CD4-positive, CD25-positive, alpha-beta regulatory T cell (primary cell): ENCODE measurements at places on chromosomes 16 and 17.

DNA sequence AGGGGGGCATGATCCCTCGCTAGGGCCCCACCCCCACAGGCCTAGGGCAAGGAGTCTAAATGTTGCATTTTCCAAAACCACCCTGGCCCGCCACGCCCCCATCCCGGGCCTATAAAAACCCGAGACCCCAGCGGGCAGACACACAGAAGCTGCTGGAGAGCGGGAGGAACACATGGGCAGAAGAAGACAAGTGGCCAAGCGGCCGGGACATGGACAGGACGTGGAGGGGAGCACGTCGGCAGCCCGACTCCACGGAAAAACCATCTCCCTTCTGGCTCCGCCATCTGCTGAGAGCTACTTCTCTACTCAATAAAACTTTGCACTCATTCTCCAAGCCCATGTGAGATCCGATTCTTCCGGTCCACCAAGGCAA, 34.1 kb upstream of the ENPP7 start:
- DNase-seq = no peak

GRCh38 chr17:46199379-46199778, 6.2 kb upstream of the KANSL1 start:
- no peak for DNase-seq

DNA sequence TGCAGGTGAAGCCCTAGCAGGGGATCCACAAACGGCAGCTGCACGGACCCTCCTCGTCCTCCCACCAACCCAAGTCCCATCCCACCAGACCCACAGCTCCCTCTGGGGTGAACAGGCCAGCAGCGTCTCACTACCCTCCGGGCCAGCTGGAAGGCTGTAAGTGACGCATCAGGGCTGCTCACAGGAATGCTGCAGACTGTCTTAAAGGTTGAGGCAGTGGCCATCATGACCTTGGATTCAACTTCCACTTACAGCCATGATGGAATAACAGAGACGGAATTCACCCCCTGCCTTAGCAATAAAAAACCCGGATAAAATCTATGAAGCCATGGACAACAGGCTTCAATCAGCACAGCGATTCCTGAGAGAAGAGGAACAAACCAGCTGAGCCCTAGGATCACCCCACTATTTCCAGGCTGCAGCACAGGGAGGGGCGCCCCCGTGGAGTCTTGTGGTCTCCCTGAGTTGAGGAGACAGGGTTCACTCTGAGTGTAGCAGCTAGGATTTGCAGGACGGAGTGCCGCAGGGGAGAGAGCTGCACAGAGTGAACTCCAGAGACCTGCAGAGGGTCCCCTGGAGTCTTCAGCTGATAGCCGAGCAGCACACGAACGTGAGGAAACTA, 10.5 kb downstream of the FAM83G start:
- no peak for DNase-seq

DNA sequence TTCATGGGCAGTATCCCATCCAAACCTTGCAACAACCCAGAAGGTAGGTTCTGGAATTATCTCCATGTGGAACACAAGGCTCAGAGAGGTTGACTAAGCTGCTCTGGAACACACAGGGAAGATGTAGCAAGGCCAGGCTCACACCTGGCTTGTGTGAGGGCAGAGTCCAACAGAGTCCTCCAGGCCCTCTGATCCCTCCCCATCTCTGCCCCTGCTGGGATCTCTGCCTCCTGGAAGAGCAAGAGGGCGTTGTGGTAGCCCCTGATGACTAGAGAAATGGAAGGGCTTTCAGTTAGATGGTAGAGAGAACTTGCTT, 7.0 kb upstream of the PPP1R1B start:
- no peak for DNase-seq
